ENCODE measurements at places on chromosomes 4 and X.

DNA sequence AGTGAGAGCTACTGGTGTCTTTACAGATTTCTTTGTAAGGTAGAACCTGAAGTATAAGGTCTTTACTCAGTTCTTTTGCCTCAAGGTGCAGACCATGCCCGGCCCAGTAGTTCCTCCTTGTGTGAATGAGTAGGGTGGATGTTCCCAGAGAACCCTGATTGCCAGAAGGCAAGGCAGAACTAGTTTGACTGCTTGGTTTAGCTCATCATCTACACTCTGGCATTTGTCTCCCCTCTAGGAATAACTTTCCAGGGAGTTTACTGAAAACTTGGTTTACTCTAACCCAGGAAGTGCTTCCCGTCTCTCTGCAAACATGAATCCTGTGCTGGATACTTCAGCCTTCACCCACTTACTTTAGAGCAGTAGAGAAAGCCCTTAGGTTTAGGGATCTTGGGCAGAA lies 29.1 kb downstream of the MCUB start:
- DNase-seq: no peak

GRCh38 chr4:10321931-10322330 lies 135.3 kb downstream of the ZNF518B start:
- DNase-seq: no peak

- peak; percentile 78 for DNase-seq
Measured at GRCh38 chr4:117084866-117085701, at the start of gene TRAM1L1. Gene TRAM1L1, minus strand, starts transcription at chr4:117085576. Its CDS starts 183 bp downstream, at chr4:117085393.

DNA sequence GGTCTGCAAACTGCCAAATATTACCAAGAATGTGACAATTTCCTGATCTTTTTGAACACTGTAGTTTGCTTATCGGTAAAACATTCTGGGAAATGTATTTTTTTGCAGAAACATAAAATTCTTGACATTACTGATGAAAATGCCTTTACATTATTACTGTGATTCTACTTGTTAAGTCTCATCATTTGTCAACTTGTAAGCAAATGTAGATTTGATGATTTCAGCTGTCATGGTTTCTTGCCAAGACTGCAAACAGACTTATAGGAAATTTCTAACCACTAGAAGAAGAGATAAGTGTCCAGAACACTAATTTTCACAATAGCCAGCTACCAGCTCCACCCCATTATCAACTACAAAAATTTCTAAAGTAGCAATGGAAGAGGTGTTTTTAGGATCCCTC lies 560.4 kb downstream of the STPG2 start:
- DNase-seq: no peak

DNA sequence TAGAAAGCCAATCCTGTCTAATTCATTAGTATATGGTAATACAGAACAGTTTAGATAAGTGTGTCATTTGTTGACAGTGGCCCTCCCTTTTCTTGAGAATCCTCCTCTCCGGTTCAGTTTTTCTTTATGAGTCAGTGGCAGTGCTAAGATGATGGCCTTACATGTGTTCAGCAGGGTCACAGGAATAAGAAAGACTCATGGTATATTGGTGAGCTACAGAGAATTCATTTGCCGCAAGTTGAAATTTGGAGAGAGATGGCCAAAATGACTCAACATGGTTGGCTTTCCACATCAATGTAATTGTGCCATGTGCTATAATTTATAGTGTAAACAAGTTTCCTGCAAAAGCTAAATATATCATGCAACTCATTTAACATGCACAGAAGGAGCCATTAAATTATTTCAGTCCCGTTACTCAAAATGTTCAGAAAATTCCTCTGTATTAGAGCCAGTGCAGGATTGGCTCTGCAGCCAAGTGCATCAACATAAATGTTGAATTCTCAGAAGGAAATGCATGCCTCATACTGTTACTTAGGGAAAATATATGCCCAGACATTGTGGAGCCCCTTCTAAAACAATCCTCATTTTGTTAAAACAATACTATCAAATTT lies 374.3 kb downstream of the AFF2 start:
- DNase-seq: no peak

GRCh38 chr4:125243789-125244397 lies 70.9 kb upstream of the FAT4 start:
- no peak for DNase-seq

DNA sequence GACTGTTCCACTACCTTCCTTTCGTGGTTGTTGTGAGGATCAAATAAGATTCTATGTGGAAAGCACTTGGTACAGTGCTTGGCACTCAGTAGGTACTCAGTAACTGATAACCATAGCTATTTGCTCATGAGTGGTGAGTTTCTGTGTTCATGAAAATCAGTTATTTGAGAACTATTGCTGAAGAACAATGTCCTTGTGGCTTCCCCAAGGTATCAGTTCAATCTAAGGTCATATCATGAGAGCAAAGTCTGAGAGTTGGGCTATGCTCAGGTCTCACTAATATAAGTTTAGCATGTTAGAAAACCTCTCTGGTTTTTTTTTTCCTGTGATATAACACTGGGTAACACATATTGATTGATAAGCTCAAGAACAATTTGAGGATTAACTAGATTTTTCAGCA lies 147.8 kb downstream of the GRIA3 start:
- no peak for DNase-seq

DNA sequence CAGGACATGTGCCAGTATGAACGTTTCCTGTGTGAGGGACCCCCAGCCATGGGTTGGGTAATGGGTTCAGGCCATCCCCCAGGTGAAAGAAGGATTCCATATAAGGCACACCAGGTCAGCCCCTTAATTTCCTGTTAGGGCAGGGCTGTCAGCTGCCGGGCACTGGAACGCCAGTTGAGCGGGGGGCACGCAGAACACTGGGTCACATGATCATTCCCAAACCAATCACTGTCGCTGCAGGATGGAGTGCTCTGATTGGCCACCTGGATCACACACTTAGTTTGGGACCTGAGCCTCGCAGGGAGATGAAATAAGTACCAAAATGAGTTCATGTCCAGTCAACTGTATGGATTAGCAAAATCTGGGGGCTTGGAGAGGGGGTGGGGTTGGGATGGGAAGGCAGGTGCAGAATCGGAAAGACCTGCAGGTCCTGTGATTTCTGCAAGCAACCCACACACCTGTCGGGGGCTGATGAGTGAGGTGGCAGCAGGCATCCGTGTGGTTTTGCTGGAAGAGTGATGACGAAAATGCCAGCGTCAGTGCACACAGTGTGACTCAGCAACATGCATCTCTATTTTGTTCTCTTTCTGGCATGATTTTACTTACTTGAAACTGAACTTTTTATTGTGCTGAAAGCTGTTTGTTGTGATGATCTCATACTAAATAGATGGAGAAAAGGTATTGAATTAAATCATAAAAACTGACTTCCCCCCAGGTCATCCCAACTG lies 32.2 kb downstream of the RNF212 start:
- no peak for DNase-seq

- no peak for DNase-seq
Measured at GRCh38 chr4:121054373-121054772, 18.0 kb downstream of the NDNF start.

- no peak for DNase-seq
Measured at GRCh38 chr4:40199999-40200874, 3.4 kb downstream of the RHOH start.

- no peak for DNase-seq
Measured at GRCh38 chrX:66150163-66150562, 13.9 kb upstream of the HEPH start.

- DNase-seq: no peak
Measured at GRCh38 chrX:12843061-12843667, 23.7 kb upstream of the TLR7 start.

DNA sequence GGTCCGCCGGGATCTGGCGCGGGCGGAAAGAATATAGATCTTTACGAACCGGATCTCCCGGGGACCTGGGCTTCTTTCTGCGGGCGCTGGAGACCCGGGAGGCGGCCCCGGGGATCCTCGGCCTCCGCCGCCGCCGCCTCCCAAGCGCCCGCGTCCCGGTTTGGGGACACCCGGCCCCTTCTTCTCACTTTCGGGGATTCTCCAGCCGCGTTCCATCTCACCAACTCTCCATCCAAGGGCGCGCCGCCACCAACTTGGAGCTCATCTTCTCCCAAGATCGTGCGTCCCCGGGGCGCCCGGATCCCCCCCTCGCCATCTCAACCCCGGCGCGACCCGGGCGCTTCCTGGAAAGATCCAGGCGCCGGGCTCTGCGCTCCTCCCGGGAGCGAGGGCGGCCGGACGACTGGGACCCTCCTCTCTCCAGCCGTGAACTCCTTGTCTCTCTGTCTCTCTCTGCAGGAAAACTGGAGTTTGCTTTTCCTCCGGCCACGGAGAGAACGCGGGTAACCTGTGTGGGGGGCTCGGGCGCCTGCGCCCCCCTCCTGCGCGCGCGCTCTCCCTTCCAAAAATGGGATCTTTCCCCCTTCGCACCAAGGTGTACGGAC lies 482 bp upstream of the SHOX start:
- DNase-seq: no peak

GRCh38 chr4:820230-821172 lies 5.4 kb downstream of the CPLX1 start:
- no peak for DNase-seq

- no peak for DNase-seq
Measured at GRCh38 chr4:33737726-33738125, 2506.6 kb downstream of the ARAP2 start.

DNA sequence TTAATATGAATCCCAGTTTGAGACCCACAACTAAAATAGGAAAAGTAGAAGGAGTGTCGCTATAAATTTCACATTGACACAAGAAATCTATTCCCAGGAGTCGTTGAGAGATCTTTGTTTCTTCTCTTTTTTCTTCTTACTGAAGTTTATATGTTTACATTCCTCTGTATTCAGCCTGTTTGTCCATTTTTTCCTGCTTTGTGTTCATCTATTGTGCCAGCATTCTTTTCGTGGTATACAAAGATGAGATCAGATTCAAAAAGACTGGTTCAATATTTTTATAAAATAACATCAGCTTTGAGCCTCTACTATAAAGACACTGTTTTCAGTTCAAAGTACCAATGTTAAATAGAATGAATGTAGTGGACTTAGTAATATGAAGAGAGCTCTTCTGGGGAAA lies 95.4 kb upstream of the MYOZ2 start:
- DNase-seq: no peak

- no peak for DNase-seq
Measured at GRCh38 chr4:77990904-77991358, 66.2 kb upstream of the FRAS1 start.

DNA sequence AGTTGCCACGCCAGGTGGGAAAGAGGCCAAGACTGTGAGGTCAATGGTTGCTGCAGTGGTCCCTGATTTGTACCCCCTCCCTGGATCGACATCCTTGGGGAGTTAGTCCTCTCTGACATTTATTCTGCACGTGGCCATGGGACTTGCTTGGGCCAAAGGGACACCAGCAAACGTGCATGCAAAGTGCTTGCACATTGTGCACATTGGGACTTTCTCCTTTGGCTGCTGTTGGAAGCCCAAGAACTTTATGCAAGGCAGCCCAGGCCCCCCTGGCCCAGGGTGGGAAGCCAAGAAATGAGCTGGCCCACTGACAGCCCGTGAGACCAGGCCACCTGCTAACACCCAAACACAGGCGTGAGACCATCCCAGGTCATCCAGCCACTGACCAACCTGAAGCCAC lies 38.1 kb downstream of the SLC2A9 start:
- no peak for DNase-seq

DNA sequence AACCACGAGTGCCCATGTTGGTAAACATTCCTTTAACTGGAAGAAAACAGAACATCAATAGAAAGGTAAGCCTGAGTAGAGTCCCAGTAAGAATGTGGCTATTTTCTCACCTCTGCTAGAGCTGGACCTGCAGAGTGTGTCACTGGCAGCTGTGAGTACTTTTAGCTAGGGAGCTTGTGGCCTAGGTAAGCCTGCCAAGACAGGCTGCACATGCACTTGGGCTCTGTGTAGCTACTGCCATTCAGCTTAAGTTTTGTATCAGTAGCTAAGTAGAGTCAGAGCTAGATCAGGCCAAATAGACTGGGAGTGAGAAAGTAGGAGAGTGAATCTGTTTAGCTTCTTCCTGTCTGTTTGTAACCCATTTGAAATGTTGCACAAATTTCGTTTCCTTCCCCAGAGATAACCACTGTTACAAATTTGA lies 35.3 kb downstream of the RBPJ start:
- no peak for DNase-seq

DNA sequence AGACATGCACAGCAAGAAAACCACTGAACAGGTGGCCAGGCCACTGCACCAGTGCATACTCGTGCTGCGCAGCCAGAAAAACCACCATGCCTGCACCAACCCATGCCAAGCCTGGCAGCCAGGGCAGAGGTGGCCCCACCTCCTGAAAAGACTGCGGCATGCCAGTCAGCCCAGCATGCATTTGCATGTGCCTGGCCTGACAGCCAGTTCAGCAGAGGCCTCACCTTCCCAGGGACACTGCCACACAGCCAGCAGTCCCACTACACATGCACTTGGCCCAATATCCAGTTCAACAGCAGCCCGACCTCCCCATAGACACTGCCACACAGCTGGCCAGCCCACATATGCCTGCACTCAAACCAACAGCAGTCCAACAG lies 43.5 kb upstream of the DDX60 start:
- DNase-seq: no peak

DNA sequence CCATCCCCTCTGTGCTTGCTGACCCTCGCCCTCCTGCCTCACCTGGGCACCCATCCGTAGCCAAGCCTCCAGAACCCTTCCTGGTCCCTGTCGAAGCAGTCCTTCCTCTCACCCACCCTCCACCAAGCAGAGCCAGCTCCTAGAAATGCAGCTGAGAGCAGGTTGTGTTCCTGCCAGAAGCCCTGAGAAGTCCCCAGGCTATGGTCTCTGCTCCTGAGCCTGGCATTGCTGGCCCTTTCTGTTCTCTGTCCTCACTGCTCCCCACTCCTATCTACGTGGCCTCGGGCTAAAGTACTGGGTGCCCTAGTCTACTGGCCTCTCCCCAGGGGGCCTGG lies 2.1 kb upstream of the CPZ start:
- DNase-seq: no peak

DNA sequence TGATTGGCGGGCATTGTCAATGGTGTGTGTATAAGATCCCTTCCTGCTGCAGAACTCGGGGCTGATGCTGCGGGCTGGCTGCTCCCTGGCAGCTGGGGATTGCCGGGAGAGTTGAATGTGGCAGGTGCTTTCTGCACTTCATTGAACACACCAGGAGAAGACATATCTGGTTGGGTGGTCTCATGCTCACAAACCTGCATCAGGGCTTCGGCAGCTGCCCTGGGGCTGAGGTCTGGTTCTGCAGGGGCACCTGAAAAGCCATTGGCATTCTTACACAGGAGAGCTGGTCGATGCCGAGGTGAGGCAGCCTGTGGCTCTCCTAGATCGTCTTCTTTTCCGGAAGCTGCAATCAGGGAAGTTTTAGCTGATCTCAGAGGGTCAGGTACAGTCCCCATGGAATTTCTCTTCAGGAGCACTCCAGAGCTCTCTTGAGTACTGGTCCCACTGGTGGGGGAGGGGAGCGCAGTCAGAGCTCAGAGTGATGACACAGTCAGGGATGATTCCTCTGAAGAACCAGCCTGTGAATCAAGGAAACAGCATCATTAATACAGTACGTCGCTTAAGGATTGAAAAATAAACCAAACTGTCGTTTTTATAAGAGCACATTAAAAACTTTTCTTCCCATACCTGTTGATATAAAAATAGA lies 57.8 kb downstream of the GPRIN3 start:
- DNase-seq: no peak
